ENCODE measurements at places on chromosomes 12 and 14.

- DNase-seq: no peak
Measured at GRCh38 chr12:40464121-40464520, 228.1 kb upstream of the CNTN1 start.

GRCh38 chr12:131536337-131536736, 174.6 kb upstream of the SFSWAP start:
- DNase-seq: no peak

GRCh38 chr14:25537846-25538455, 488.0 kb upstream of the STXBP6 start:
- DNase-seq: peak; percentile 1

DNA sequence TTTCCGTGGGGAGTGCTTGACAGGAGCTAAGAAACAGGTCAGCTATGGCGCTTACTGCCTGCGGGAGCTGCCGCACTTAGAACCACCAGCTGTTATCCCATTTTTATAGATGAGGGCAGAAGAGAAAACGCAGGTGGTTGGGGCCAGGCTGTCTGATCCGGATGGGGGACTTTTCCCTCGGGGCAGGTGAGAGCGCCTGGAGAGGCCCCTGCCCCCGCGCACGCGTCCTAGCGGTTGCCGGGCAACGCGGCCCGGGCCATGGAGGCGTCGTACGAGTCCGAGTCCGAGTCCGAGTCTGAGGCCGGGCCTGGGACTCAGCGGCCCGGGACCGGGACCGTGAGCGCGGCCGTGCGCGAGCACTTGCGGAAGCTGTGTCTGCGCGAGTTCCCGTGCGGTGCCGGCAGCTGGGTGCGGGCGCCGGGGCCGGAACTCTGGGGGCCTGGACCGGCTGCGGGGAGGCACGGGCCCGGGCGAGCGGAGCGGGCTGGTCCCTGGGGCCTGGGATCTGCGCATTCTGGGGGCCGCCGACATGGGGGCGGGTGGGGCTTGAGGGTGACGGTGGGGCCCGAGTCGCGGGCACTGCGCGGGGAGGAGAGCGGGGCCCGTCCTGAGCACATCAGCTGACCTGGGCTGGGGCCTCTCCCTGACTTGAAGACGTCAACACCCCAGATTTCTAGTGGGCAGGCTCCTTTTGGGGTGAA, at the start of gene LRRC43:
Gene LRRC43 (plus strand): TSS at position 237 of the 701 bp plus-strand sequence. CDS start 22 bp downstream, at position 259.
- no peak for DNase-seq

DNA sequence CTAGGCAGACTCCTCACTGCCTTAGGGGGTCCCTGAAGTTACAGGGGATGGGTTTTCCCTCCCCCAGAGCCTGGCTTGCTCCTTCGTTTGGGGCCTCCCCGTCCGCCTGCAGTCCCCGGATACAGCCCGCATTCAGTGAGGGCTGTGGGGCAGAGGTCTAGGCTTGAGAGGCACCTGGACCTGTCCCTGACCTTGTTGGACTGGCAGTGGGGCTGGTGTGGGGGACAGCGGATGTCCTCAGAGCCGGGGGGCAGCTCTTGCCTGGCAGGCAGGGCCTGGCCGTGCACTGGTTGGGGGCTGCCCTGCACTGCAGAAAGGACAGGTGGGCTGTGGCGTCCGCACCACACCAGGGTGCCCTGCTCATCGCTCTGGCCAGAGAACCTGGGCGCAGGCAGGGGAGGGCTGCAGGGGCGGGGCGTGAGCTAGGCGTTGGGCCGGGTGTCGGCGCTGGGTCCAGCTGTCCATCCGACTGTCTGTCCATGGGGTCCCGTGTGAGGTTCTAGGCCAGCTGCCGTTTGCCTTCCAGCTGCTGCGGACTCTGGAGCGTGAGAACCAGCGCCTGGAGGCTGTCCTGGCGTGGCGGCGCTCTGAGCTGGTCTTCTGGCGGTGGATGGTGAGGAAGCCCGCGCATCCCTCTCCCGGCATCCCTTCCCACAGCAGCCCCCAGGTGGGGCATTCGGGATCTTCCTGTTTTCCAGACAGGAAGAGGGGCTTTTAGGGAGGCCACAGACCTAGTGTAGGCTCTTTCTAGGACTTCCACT, 6.0 kb downstream of the TEDC1 start:
- DNase-seq: no peak

- no peak for DNase-seq
Measured at GRCh38 chr12:15697201-15697600, 92.0 kb downstream of the EPS8 start.

DNA sequence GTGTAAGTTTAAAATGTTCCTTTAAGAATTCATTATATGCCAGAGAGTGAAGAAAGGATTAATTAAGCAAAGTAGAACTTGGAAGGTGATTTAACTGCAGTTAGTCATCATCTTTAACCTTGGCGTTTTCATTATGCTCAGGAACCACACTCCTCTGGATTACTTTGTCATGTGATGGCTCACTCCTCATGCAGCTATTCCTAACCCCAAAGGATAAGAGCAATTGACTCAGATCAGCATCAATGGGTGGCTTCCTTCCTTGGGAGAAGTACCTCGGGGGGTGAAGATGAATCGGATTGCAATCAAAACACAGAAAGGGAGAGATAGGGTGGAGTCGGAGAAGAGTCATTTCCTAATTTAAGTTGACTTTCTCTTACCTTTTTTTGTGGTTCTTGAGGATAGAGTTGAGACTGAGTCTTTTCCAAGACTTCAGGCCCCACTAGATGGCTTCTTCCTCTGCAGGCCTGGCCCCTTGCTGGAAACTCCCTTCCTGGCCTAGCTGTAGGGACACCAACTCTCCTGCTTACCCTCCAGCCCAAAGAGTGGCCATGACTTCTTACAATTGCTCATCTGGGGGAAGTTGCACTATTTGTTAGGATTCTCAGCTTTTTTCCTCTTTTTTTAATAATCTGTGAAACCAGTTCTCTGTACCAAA, 238.6 kb upstream of the DDHD1 start:
- DNase-seq: peak; percentile 68

GRCh38 chr14:95520346-95520745, 3.9 kb upstream of the SYNE3 start:
- DNase-seq: no peak

- DNase-seq: no peak
Measured at GRCh38 chr12:26696613-26697092, 136.3 kb downstream of the ITPR2 start.

DNA sequence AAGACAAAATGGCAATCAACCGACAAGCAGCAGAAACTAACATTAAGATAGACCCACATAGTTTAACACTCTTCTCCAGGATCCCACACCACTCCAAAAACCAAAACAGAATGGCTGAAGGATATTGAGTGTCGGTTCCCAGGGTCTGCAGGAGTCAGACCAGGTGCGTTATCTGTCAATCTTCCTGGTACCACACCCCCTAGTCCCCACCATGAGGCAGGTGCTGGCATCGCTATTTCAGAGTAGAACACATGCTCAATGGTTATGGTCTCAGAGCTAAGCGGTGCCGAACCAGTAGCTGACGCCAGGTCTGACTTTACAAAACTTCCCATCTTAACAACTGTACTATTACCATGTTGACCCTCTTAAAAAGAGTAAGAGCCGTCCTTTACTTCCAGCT, 10.2 kb downstream of the STX2 start:
- DNase-seq: no peak

Data from HS-27A (cell line).